Activated gamma-delta T cell treated with Interleukin-2 at 50 U/mL for 16 hours (primary cell): ENCODE measurements at places on chromosomes 11 and 22.
A peak's percentile ranks its signal among the peaks of the same experiment; 100 is the strongest.

- DNase-seq = peak; percentile 66
Observed at GRCh38 chr22:37079668-37080171, 28.2 kb downstream of the KCTD17 start.

DNA sequence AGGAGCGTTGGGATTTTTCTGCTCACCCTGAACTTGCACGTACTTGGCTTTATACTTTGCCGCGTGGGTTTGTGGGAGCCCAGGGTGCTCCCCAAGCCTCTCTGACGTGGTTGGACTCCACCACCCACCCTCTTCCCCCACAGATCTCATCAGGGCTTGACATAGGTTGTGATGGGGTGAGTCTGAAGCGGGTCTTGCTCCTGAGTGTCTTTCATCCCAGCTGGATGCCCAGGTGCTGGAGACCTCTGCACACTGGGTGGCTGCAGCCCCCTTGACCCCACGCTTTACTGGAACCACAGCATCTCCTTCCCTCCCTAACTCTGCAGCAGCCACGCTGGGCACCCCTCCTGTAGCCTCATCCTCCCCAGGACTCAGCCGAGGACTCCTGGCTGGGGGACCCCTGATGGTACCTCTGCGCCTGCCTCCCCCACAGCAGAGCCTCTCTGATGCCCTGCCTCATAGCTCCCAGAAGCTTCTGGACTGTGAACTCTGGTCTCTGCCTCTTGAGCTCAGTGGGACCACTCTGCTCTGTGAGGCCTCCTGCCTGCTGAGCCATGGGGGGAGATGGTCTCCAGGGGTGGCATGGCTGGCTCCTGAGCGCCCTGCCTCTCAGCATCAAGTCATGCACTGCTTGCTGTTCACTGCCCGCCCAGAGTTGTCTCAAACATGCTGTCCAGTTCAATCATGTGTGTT, 45.2 kb downstream of the MYEOV start:
- DNase-seq = no peak

- no peak for DNase-seq
Observed at GRCh38 chr22:39480557-39480956, 21.5 kb upstream of the MIEF1 start.

GRCh38 chr11:113296447-113297205, 17.8 kb upstream of the TTC12 start:
- no peak for DNase-seq

- no peak for DNase-seq
Observed at GRCh38 chr22:17349172-17349571, 20.1 kb upstream of the CECR2 start.

DNA sequence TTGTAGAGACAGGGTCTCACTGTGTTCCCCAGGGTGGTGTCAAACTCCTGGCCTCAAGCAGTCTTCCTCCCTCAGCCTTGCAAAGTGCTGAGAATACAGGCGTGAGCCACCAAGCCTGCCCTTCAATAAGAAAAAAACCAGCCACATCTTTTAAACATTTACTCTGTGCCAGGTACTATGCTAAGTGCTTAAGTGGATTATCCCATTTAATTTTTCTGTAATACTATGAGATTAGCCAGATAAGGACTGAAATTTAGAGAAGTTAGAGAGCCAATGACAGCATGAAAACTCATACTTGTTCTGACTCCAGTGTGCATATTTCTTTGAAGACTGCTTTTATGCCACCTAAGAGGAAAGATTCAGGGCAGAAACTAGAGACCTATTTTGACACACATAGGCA, 35.7 kb downstream of the PPME1 start:
- DNase-seq = no peak

DNA sequence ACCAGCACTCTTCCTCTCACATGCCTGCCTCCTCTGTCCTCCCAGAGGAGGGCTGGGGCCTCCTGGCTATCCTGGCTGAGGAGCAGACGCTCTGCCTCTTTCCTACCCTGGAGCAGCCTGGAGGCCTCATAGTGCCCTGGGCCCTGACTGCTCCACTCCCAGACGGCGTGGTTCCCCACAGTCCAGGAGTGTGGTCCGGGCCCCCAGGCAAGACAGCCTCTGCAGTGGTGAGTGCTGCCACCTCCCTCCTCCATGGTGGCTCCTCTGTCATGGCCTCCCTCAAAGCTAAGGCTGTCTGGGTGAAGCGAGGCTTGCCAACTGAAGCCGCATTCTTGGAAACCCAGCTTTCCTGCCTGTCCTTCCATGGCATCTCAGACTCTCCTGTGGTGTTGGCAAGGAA, 19.8 kb downstream of the GAB4 start:
- DNase-seq = no peak

DNA sequence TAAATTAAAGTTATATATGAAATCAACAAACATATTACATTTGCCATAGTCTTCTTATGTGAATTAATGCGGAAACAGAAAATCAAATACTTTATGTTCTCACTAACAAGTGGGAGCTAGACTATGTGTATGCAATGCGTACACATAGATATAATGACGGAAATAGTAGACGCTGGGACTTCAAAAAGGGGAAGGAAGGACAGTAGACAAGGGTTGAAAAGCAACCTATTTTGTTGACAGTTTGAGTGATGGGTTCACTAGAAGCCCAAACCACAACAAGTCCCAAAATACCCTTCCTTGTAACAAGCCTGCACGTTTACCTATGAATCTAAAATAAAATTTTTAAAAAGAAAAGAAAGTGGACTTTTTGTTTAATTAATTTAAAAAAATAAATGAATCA, 430.8 kb upstream of the CNTN5 start:
- DNase-seq = no peak
